ENCODE measurements at places on chromosomes 7 and 10. TPM values are rescaled to one million over a fixed set of nuclear protein-coding genes. Genes with fewer than 3 reads are reported as not detected.
A peak's percentile ranks its signal among the peaks of the same experiment; 100 is the strongest.

DNA sequence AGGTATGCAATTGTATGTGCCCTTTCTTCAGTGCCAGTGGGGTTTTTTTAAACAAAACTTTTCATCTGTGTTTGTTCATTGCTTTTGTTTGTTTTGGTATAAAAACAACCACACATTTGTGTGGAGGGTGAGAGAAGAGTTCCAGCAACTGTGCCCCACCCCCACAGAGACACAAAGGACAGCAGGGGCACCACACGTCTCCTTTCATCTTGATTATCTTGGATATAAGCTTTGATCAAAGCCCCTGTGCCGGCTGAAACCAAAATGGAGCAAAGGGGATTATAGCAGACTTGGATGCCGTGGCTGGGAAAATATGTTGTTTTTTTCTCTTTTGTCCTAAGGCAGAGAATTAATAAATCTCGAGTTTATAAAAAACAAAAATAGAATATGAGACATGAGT is 111.8 kb upstream of the RSU1 start:
- H3K4me1 ChIP-seq = no peaks in the 10 kb centered on the region
- H3K27me3 ChIP-seq = no peaks in the 10 kb centered on the region
- H3K36me3 ChIP-seq = no peaks in the 10 kb centered on the region
- no peak for DNase-seq
- H3K4me3 ChIP-seq = no peak overlapping the region
- H3K27ac ChIP-seq = no peak overlapping the region

The OR2A42 gene
- polyA plus RNA-seq = not detected

GRCh38 chr10:112724404-112724991 is 225.5 kb upstream of the TCF7L2 start:
- H3K36me3 ChIP-seq = no peaks in the 10 kb centered on the region
- H3K27me3 ChIP-seq = no peaks in the 10 kb centered on the region
- no peak overlapping the region for H3K4me3 ChIP-seq
- H3K27ac ChIP-seq = no peak overlapping the region
- no peaks in the 10 kb centered on the region for H3K4me1 ChIP-seq

GRCh38 chr7:114790521-114790920 is 131.4 kb upstream of the MDFIC start:
- no peaks in the 10 kb centered on the region for H3K4me1 ChIP-seq
- no peak overlapping the region for H3K4me3 ChIP-seq
- H3K27me3 ChIP-seq = no peaks in the 10 kb centered on the region
- no peak for DNase-seq

The PNLIP gene
- polyA plus RNA-seq = not detected

GRCh38 chr10:63071145-63071544 is 62.0 kb upstream of the NRBF2 start:
- H3K4me3 ChIP-seq = no peak overlapping the region
- DNase-seq = no peak
- no peaks in the 10 kb centered on the region for H3K4me1 ChIP-seq
- H3K27me3 ChIP-seq = peaks cover 17% of the 10 kb centered on the region

GRCh38 chr7:78792006-78792405 is 661.5 kb downstream of the MAGI2 start:
- no peak overlapping the region for H3K4me3 ChIP-seq
- no peak for DNase-seq
- no peak overlapping the region for H3K27ac ChIP-seq
- H3K36me3 ChIP-seq = no peaks in the 10 kb centered on the region
- H3K4me1 ChIP-seq = no peaks in the 10 kb centered on the region
- no peaks in the 10 kb centered on the region for H3K27me3 ChIP-seq

The FLNC gene
- not detected for polyA plus RNA-seq

GRCh38 chr7:73397521-73398281 is 35.9 kb upstream of the FZD9 start:
- no peak overlapping the region for H3K27ac ChIP-seq
- no peaks in the 10 kb centered on the region for H3K27me3 ChIP-seq
- DNase-seq = no peak
- no peaks in the 10 kb centered on the region for H3K4me1 ChIP-seq
- no peak overlapping the region for H3K4me3 ChIP-seq
- no peaks in the 10 kb centered on the region for H3K36me3 ChIP-seq

The SYNPO2L gene
- not detected for polyA plus RNA-seq

- H3K36me3 ChIP-seq = no peaks in the 10 kb centered on the region
- DNase-seq = no peak
- H3K4me1 ChIP-seq = no peaks in the 10 kb centered on the region
- H3K27ac ChIP-seq = no peak overlapping the region
These were observed 77.8 kb downstream of the ATAD1 start for GRCh38 chr10:87740254-87740655.

- H3K4me1 ChIP-seq = peaks cover 53% of the 10 kb centered on the region
- no peaks in the 10 kb centered on the region for H3K36me3 ChIP-seq
- no peak overlapping the region for H3K27ac ChIP-seq
- no peak for DNase-seq
- no peaks in the 10 kb centered on the region for H3K27me3 ChIP-seq
These were observed 2.1 kb downstream of the CNNM2 start for GRCh38 chr10:102919992-102920739.

GRCh38 chr10:99610221-99610620 is 10.0 kb downstream of the SLC25A28 start:
- H3K36me3 ChIP-seq = peaks cover 22% of the 10 kb centered on the region
- no peak for DNase-seq
- H3K4me1 ChIP-seq = no peaks in the 10 kb centered on the region
- no peak overlapping the region for H3K4me3 ChIP-seq
- no peaks in the 10 kb centered on the region for H3K27me3 ChIP-seq

DNA sequence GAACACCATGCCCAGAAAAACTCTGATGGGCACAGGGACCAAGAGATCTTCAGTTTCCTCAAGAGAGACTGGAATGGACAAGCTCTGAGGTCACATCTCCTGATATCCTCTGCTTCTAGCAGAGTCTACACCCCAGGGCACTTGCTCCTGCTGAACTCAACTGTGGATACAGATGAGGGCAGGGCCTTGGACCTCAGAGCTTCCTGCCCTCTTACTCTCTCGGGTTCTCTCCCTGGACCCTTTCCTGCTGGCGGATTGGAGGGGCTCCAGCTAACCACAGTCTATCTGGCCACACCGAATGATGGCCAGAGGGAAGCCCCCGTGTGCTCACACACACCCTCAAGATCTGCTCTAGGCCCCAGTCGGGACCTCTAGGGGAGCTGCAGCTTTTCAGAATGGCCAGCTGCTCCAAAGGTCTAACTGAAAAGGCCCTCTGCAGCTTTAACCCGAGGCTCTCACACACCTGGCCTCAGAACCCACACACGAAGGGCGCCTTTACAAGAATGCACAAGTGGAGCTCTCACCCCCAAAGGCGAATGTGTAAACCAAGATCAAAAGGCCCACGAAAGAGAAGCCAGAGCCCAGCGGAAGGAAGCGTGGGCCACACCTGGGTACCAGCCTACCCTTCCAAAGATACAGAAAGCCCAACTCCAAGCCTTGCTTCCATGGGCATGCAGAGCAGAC is 65.5 kb downstream of the FAM53B start:
- H3K27ac ChIP-seq = peak overlapping the region; percentile 73
- DNase-seq = peak; percentile 87
- no peaks in the 10 kb centered on the region for H3K27me3 ChIP-seq
- H3K4me1 ChIP-seq = peaks cover 93% of the 10 kb centered on the region
- peaks cover 40% of the 10 kb centered on the region for H3K36me3 ChIP-seq
- peak overlapping the region; percentile 73 for H3K4me3 ChIP-seq

GRCh38 chr7:80078159-80078731 is 56.4 kb upstream of the GNAI1 start:
- H3K27ac ChIP-seq = no peak overlapping the region
- peak overlapping the region; percentile 49 for H3K4me3 ChIP-seq

GRCh38 chr7:73738220-73738611 is 386 bp downstream of the ABHD11 start:
- H3K27me3 ChIP-seq = no peaks in the 10 kb centered on the region
- H3K36me3 ChIP-seq = no peaks in the 10 kb centered on the region
- peak; percentile 44 for DNase-seq

GRCh38 chr7:5070206-5070605 is 24.5 kb downstream of the RBAK start:
- H3K27me3 ChIP-seq = no peaks in the 10 kb centered on the region
- peaks cover 9% of the 10 kb centered on the region for H3K4me1 ChIP-seq
- H3K36me3 ChIP-seq = peaks cover 4% of the 10 kb centered on the region
- H3K4me3 ChIP-seq = no peak overlapping the region

The OIT3 gene
- not detected for polyA plus RNA-seq

- H3K27ac ChIP-seq = no peak overlapping the region
- H3K4me1 ChIP-seq = no peaks in the 10 kb centered on the region
- H3K36me3 ChIP-seq = no peaks in the 10 kb centered on the region
- no peak for DNase-seq
- H3K4me3 ChIP-seq = no peak overlapping the region
- H3K27me3 ChIP-seq = no peaks in the 10 kb centered on the region
These were observed 257.4 kb downstream of the KCNMA1 start for GRCh38 chr10:77380191-77380590.

The FAM25A gene
- not detected for polyA plus RNA-seq

The PRKCQ gene
- polyA plus RNA-seq = 64.3 TPM

The CALHM3 gene
- not detected for polyA plus RNA-seq

GRCh38 chr10:74977913-74978847 is 133.3 kb upstream of the SAMD8 start:
- DNase-seq = peak; percentile 33
- H3K36me3 ChIP-seq = peaks cover 30% of the 10 kb centered on the region
- H3K27ac ChIP-seq = no peak overlapping the region
- peak overlapping the region; percentile 22 for H3K4me3 ChIP-seq

The STEAP2 gene
- not detected for polyA plus RNA-seq

DNA sequence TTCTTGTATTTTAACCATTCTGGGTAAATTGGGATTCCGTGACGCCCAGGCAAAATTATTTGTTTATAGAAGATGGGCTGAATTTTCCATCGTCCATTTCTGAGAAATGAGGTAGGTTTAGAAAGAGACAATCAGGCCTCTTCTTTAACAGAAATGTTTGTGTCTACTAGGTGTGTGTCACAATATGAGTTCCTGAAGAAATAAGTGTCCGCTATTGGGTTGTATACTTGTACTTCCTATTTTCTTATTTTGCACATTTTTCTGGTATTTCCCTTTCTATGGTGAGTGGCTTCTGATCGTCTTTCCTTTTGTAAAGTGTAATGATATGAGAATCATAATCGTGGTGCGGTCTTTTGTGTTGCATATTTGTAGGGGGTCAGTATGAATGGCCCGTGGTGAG is 83.9 kb downstream of the TCF7L2 start:
- H3K4me1 ChIP-seq = no peaks in the 10 kb centered on the region
- H3K27me3 ChIP-seq = peaks cover 2% of the 10 kb centered on the region
- H3K27ac ChIP-seq = no peak overlapping the region
- no peaks in the 10 kb centered on the region for H3K36me3 ChIP-seq
- DNase-seq = no peak

DNA sequence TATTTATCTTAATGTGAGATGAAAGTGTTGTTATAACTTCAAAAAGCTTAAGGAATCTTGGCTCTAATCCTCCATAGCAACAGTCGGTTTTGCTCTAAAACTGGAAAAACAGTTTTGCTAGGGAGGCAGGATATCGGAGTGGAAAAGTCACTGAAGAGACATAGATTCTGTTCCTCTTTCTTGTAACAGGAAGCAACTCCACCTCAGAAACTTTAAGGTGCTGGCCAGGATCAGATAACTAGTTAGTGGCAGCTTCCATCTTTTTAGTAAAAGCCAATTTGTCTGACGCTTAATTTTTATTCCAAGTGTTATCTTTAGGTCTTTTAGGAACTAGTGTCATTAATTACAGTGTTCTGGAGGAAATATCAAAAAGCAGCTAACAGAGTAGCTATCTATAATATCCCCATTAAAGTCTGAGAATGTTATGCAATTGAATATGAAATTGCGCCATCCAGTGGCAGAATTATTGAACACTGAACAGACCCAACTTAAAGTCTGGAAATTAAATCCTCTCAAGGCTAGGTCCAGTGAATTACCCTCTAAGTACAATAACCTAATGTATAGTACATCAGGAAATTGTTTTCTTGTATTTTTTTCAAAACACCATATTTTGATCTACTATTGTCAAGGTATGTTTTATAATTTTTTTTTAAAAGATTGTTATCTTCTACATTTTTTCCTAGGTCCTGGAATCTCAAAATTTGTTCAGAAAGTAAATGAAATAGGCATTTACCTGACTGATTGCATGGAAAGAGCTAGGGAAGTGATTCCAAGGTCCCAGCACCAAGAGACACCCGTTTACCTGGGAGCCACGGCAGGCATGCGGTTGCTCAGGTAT is 65.9 kb upstream of the CC2D2B start:
- peak overlapping the region; percentile 96 for H3K27ac ChIP-seq
- no peaks in the 10 kb centered on the region for H3K27me3 ChIP-seq
- H3K4me3 ChIP-seq = peak overlapping the region; percentile 64

GRCh38 chr10:95183271-95184230 is 10.5 kb upstream of the ACSM6 start:
- peak; percentile 10 for DNase-seq
- peaks cover 8% of the 10 kb centered on the region for H3K4me1 ChIP-seq
- H3K27ac ChIP-seq = no peak overlapping the region
- no peak overlapping the region for H3K4me3 ChIP-seq
- H3K27me3 ChIP-seq = peaks cover 10% of the 10 kb centered on the region

- no peak overlapping the region for H3K27ac ChIP-seq
- no peaks in the 10 kb centered on the region for H3K4me1 ChIP-seq
- DNase-seq = no peak
- H3K4me3 ChIP-seq = no peak overlapping the region
- H3K36me3 ChIP-seq = no peaks in the 10 kb centered on the region
- H3K27me3 ChIP-seq = no peaks in the 10 kb centered on the region
These were observed 117.5 kb upstream of the ANLN start for GRCh38 chr7:36272211-36272566.

The ANKRD26 gene
- 1.8 TPM for polyA plus RNA-seq

The AGAP9 gene
- polyA plus RNA-seq = 0.07 TPM

DNA sequence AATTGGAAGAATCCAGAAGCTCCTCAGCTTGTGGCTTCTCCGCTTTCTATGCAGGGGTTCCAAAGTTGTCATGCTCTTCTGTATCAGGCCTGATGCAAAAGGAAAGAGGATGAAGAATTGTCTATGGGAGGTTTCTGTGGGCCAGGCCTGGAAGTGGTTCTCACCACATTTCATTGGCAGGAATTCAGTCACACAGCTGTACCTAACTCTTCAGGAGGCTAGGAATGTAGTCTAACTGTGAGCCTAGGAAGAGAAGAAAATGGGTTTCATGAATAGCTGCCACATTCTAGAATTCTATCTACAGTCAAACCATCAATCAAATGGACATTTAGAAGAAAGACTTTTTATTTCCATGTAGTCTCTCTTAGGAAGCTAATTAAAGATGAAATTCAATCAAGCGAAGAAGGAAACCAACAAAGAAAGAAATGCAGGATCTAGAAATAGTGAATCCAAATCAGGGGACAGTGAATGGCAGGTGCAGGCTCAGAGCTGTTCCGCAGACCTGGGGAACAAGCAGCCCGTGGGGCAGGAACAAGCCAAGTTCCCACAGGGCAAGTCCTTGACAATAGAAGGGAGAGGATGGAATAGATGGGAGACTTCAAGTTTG is 25.4 kb upstream of the USP6NL start:
- peaks cover 3% of the 10 kb centered on the region for H3K27me3 ChIP-seq
- peaks cover 7% of the 10 kb centered on the region for H3K4me1 ChIP-seq
- DNase-seq = no peak
- no peaks in the 10 kb centered on the region for H3K36me3 ChIP-seq
- no peak overlapping the region for H3K27ac ChIP-seq

DNA sequence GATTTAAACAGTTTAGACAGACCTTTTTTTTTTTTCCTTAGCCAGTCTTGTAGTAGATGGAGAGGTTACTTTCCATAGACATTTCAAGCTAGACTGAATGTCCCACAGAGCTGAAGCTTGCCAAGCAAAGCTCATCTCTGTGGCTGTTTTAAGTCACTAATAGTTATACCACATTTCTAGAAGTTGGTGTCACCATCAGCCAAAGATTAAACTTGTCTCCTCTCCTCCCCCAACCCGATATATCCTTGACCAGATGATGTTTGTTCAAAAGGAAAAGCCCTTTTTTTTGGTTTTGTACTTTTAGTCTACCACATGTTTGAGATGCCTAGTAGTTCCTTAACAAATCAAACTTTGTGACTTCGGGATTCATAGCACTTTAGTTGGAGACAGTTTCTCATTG is 66.1 kb downstream of the ADD3 start:
- H3K4me1 ChIP-seq = peaks cover 93% of the 10 kb centered on the region
- peak overlapping the region; percentile 52 for H3K27ac ChIP-seq
- no peaks in the 10 kb centered on the region for H3K36me3 ChIP-seq
- DNase-seq = no peak

Measured in CD4-positive, CD25-positive, alpha-beta regulatory T cell (primary cell).